ENCODE measurements at places on chromosomes 5 and 9. TPM values are rescaled to one million over a fixed set of nuclear protein-coding genes. Genes with fewer than 3 reads are reported as not detected.

The SERF1A gene
- total RNA-seq: 2.8 TPM

The PCDHA9 gene
- total RNA-seq: 0.04 TPM

GRCh38 chr9:110590816-110591215, 11.3 kb upstream of the SVEP1 start:
- no peak for DNase-seq

The AIF1L gene
- 19.9 TPM for total RNA-seq

DNA sequence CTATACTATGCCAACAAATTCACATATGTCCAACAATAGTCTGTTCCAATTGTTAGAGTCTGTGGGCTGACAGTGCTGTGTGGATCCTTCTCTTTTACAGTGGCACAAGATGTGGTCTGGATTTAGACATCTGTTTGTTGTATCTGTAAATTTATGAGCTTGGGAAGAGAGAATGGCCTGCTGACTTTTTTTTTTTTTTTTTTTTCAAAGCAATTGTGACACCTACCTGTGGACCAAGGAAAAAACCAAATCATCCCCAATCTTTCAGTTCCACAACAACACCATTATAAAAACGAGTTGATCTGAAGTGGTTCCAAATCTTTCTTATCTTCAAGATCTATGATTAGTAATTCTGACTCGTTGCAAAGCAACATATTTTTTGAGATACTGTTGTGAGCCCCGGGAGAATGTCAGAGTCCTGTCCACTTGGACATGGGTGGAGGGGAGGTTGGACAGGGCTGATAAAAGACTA, 4.9 kb downstream of the IRX2 start:
- DNase-seq: no peak

DNA sequence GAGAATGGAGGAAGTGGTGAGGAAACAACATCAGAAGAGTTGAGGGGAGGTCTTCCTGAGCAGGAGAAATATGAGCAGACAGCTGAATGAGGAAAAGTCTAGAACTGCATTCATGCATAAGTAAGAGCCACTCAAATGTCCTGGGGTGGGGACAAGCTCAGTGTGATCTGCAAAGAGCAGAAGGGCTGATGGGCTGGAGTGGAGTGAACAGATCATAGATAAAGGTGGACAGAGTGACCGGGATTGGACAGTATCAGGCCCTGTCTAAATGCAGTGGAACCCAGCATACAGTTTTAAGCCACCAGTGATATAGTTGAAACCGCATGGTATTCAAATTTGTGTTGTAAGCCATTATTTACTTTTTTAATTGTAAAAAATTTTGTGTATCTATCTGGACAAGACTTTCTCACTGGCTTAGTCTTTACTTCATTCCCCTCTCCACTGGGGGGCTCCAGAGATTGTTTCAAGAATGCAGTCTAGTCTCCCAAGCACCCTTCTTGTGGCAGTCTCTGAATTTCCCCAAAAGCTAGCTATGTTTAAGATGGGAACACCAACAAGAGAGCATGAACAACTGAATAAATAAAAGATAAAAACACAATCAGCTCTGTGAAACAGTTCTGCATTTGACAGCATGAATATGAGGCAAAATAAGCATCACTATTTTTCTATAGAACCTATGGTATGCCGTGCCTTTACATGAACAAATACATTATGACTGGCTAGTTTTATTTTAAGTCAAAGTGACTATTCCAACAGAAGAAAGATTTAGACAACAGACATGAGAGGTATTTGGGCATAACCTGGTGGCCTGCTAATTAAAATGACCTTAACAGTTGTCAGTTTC, 10.7 kb upstream of the STK32A start:
- DNase-seq: peak; percentile 71

GRCh38 chr5:10457682-10458574, 16.2 kb downstream of the ROPN1L start:
- DNase-seq: peak; percentile 48

GRCh38 chr5:174433098-174433497, 291.3 kb upstream of the MSX2 start:
- DNase-seq: no peak

GRCh38 chr5:149383399-149383798, 4.3 kb upstream of the IL17B start:
- DNase-seq: peak; percentile 71

GRCh38 chr5:146173597-146173996, 8.9 kb downstream of the LARS1 start:
- no peak for DNase-seq

DNA sequence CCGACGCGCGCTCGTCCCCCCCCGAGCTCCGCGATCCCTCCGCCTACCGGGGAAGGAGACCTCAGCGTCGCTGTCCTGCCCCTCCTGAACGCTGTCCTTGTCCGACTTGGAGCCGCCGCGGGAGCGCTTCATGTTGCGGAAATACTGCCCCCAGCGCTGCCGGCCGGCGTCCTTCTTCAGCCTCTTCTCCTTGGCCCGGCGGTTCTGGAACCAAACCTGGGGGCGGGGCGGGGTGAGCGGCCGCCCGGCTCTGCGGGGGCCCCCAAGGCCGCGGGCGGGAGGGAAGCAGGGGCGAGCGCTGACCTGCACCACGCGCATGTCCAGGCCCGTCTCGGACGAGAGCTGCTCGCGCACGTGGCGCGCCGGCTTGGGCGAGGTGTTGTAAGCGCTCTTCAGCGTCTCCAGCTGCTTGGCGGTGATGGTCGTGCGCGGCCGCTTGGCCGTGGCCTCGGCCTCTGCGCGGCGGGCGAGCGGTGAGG, 6.3 kb downstream of the LHX3 start:
- DNase-seq: no peak

- peak; percentile 54 for DNase-seq
These were observed 12.0 kb downstream of the PBX3 start for GRCh38 chr9:125758986-125759763.

Measured in muscle of leg (tissue), 16 donors.